ENCODE measurements at places on chromosomes 2 and 18.
A peak's percentile ranks its signal among the peaks of the same experiment; 100 is the strongest.

DNA sequence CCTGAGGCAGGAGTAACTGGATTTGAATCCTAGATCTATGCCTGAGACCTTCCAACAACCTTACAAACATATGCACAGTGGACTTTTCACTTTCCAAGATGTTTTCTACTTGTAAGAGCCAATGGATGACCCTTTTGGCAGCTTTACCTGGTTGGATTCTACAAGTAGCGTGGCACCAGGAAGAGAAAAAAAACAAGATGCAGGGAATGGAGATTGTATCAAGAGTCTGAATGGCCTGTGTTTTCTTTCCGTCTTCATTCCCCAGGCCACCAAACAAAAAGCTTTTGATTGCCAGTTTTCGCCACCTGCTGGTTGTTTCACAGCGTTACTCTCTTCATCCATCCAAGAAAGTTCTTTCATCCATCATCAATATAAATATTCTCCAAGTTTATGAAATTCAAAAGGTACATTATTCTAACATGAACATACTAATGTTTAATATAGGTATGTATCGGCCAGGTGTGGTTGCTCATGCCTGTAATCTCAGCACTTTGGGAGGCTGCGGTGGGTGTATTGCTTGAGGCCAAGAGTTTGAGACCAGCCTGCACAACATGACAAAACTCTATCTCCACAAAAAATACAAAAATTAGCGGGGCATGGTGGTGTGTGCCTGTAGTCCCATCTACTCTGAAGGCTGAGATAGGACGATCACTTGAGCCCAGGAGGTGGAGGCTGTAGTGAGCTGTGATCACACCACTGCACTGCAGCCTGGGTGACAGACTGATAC lies 3.5 kb upstream of the BCL2 start:
- peak; percentile 73 for DNase-seq

DNA sequence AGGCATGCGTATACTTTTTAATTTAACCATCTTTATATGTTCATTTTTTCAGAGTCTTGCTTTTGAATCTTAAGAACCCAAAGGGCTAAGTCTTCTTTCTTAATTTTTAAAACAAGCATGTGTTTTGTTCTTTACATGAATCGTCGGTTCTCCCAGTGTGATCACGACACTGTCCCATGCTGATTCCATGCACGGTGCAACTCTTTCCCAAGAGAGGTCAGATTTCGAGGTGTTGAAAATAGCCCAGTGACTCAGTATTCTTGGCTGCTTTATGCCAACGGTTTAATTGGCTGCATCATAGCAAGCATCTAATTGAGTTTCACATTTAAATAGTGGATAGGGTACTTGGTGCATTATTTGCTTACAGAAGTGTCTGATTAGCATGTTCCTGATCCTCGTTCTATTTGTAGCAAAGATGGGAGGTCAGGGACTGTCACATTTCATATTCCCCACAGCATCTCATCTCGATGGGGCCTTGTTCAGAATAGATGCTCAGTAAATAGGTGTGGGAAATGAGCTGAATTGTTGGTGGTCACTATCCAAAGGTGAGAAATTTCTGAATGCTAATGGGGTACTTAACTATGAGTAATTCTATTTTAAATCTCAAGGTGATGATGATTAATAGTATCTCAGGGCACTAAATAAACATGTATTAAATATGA lies 2.8 kb downstream of the NPAS2 start:
- peak; percentile 58 for DNase-seq

- no peak for DNase-seq
Measured at GRCh38 chr2:98793897-98794830, 63.2 kb upstream of the MGAT4A start.

DNA sequence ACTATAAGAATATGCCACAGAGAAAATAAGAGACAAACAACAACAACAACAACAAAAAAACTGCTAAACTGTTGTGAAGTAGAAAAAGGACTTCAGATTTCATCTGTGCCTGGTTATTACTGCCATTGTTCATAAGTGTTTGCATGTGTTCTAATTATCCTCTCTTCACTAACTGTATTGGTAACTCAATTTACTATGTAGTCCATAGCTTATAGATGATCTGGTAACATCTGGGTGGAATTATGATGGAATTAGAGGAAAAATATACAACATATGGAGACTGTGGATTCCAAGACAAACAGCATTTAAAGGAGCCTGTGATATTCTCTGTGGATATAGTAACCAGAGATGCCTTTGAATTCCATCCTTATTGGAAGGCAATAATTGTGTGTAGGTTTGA lies 1891.5 kb upstream of the PIK3C3 start:
- no peak for DNase-seq

DNA sequence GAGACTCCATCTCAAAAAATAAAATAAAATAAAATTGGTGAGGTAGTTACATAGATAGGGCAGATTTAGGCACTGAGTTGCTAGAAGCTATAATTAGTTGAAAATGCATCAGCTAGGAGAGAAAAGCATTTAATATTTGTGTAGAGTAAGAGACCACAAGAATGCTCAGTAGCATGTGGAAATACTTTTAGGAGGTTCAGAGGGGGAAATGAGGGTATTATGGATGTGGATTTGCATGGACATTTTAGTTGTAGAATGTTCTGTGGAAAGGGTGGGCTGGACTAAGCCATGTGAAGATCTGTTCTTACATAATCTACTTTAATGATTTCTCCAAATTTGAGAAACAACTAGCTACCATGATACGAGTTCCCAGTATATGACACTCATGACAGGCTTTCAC lies 95.5 kb downstream of the ATP9B start:
- DNase-seq = no peak

DNA sequence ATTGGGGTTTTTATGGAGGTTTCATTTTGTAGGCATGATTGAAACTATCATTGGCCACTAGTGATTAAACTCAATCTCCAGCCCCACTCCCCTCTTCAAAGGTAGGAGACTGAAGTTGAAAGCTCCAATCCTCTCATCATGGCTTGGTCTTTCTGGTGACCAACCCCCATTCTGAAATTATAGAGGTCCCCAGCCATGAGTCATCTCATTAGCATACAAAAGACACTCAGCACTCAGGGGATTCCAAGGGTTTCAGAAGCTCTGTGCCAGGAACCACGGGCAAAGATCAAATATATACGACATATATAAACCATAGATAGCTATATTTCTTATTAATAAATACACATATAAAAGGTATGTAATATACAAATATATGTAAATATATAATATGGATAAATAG lies 256.0 kb upstream of the POU3F3 start:
- DNase-seq = no peak

DNA sequence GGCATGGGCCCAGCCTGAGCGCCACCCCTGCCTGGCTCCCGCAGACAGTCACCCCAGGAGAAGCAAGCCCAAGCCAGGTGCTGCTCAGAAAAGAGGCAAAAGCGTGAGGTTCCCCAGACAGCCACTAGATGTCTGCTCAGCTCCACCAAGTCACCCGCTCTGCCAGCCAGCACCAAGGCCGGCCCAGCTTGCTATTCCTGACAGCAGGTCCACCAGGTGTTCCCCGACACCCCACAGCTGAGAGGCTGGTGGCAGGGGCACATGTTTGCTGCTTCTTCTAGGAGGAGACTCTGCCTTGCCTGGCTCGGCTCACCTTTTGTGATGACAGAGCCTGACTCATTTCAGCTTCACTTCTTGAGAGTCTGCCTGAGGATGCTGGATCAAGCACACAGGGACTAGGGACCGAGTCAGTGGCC lies 206.7 kb downstream of the MGAT5 start:
- no peak for DNase-seq

DNA sequence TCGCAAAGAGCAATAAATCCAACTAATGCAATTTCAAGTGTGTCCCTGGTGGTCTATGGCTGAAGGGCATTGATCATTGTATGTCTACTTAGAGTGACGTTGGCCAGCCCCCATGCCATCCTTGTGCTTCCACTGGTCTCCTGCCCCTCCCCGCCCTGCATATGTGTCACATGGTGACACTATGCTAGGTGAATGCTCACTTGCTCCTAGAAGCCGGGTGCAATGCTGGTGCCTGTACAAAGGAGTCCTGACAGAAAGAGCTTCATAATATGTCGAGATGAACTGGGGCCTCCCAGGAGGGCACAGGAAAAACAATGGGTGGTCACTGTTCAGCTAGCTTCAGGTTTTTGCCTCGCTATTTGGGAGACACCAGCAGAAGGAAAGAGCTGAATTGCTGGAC lies 5.9 kb upstream of the TRABD2A start:
- DNase-seq = no peak

- DNase-seq = no peak
Measured at GRCh38 chr2:66509326-66509811, 74.4 kb downstream of the MEIS1 start.

DNA sequence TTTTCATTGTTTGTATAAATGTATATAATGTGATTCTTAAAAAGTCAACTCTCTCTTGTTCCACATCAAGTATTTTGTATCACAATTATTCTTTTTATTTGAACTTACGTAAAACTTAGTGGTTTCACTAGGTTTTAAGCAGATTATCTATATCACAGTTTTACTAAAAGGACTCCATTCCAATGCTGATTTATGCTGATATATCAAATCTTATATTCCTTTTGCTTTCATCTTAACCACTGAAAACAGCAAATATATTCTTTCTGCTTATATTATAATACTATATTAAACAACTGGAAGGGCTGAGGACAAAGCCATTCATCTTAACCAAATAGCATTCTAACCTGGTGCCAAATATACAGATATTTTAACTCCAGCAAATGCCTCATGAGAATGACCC lies 24.2 kb downstream of the TRAPPC8 start:
- DNase-seq = no peak

DNA sequence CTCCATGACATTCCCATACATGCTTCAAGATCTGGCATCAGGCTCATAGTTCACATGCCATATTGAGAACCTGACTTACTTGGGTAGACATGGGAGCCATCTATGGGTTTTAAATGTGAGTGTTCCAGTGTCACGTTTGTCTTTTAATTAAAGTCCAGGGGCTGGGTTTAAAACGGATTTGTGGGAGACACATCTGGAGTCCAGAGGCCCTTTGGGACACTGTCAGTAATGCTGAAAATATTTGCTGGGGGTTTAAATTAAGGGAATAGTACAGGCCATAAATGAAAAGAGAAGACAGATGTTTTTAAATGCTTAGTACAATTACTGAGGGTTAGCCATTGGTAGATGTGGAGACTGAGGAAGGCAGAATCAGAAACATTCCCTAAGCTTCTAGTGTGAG lies 478.0 kb downstream of the PID1 start:
- no peak for DNase-seq

- DNase-seq = no peak
Measured at GRCh38 chr2:143629340-143629739, 500.1 kb downstream of the ARHGAP15 start.

- DNase-seq = no peak
Measured at GRCh38 chr18:29326214-29326613, 1149.3 kb upstream of the CDH2 start.

GRCh38 chr2:74497777-74498499 lies 1.5 kb downstream of the LBX2 start:
- no peak for DNase-seq

DNA sequence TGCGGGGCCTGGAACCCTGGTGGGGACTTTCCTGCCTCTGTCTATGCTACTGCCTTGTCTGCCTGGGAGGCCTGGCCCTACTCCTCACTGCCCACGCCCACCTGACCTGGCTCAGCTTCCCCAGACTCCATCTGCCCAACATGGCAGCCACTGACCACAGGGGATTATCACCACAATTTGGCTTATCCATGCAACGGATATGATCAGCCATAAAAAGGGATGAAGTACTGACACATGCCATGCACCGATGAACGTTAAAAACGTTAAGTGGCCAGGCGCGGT lies 5.9 kb upstream of the KCNF1 start:
- no peak for DNase-seq

DNA sequence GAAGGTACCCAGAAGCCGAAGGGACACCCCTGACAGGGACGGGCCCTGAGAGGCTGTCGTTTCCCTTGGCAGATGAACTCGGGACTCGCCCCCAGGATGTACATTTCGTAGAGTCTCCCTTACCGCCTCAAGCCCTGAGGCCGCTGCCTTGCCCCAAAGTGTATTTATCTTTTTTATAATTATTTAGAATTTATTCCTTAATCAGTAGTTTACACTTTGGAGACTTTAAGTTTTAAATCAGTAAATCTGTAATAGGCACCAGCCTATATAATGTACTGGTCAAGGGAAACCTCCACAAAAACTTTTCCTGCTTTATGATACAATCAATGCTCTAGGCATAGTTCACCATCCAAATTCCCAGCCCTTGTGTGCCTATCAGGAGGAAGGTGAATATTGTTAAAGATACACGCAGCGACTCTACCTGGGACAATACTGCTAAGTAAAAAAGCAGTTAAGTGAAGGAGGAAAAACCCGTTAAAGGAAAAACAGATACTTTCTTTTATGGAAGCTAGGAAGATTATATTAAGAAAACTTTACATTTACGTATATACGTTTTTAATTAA lies 848 bp downstream of the VRK2 start:
- DNase-seq = no peak

DNA sequence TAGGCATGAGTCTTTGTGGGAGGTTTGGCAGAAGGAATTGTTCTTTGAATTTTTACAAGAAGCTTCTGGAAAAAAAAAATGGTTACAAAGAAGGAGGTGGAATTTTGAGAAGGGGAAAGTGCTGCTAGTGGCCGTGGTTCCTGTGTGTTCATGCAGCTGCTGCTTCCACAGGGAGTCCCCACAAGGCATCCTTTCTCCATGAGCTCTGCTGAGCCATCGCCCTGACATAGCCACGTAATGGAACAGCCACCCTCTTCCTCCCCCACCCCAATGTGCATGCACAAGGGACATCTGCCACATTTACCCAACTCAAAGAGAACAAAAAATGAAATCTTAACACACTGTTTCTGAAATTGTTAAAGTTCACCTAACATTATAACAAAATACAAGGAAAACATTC lies 529.7 kb downstream of the SATB2 start:
- DNase-seq = no peak

DNA sequence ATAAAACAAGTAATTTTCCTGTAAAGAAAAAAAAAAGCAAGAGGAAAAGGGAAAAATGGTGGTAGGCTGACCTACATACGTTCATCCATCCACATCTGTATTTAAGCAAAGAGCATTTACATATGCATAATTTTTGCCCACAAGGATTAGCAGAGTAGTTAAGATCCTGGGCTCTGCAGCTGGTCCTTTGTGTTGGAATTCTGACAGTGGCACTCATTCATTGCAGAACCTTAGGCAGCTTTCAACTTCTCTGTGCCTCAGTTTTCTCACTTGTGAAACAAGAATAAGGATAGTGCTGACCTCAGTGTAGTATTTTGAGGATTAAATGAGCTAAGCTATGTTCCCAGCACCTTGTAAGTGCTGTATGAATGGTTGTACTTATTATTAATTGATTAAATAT lies 211.3 kb downstream of the ARL4C start:
- no peak for DNase-seq

DNA sequence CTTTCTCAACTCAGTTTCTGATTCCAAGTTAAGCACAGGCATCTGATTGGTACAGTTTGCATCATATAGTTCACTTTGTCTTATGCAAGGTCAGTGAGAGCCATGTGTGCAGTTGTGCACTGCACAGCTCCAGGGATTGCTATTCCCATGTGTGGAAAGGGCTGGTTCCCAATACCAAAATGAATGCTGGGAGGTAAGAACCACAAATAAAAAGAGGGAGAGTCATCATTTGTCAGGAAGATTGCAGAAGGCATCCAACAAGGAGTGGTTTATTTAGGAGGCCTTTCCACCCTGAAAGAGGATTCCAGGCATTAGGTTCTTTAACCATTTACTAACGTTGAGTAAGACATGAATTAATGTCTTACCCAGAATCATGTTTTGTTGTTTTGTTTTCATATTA lies 141.2 kb upstream of the ST6GAL2 start:
- no peak for DNase-seq

- DNase-seq = no peak
Measured at GRCh38 chr2:7206111-7206810, 289.0 kb downstream of the RNF144A start.

GRCh38 chr18:51135795-51136194 lies 61.7 kb downstream of the MEX3C start:
- no peak for DNase-seq

Measured in uterus (tissue), 4 donors.